HEK293T (cell line): ENCODE measurements at places on chromosomes 11 and 22.

DNA sequence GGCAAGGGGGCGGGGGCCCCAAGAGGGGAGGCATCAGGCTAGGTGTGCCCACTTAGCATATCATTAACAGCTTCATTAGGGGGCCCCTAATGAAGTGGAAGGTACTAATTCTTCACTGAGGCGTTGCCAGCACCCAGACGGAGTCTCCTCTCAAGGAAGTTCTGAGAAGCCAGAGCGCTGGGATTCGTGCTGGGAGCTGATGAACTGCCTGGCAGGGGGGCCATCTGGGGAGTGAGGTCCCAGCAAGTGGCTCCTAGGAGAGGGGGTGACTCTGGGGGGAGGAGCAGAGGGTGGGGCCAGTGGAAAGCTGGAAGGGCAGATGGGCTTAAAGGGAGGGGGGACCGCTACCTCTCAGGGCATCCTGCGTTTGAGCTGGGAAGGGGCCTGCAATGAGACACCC, 29.8 kb downstream of the DAGLA start:
- no peak for DNase-seq

GRCh38 chr22:38267086-38267485, 5.7 kb downstream of the TMEM184B start:
- DNase-seq = no peak

- DNase-seq = no peak
Observed at GRCh38 chr11:64755681-64756361, 4.0 kb downstream of the PYGM start.

DNA sequence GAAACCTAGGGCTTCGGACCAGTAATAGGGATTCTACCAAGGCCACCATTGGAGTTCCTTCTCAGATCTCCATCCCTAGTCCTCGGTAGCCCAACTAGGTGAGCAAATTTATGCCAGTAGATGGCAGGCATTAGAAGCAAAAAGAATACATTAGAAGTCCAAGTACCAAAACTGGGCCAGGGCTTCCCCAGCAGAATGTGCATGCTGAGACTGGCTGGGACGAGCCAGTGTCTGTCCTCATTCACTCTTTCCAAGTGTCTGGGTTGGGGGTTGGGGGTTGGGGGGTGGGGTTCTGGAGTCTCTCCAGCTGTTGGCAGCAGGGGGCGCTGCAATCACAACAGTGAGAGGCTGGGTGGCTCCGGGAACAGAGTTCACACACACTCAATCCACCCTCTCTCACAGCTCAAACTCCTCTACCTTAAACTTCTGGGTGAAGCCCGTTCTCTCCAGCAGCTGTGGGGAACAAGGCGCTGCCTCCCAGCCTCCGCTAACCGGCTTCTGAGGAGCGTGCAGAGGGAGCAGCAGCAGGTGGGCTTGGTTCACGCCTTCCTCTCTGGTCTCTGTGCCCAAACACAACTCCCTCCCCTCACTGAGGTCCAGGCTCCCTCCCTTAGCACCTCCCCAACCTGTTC, 57.5 kb downstream of the BTG4 start:
- peak; percentile 82 for DNase-seq

DNA sequence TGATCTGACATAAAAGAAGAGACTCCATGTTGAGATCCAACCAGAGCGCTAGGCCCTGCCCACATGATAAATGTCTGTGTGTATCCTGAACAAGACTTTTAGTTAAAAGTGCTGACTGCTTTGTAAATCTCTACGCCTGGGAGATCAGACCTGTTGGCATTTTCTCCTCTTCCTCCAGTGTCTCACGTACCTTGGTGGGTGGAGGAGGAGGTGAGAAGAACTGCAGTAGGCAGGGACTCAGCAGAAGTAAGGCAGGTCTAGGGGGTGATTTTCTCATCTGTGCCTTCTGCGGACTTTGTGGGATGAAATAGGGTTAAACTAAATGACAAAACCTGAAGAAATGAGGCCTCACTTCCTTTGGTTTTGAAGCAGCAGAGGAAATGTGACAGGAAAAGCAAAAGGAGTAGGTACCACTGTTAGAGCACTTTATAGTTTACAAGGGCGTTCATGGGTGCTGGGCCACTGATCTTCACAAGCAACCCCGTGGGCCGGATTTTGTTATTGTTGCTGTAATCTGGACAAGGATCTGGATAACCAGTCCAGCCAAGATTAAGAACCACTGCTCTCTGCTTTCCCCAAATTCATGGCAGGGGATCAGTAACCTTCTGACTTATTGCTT, 36.7 kb upstream of the PLET1 start:
- DNase-seq = no peak

- DNase-seq = no peak
Observed at GRCh38 chr11:26960281-26960680, 33.6 kb upstream of the FIBIN start.

DNA sequence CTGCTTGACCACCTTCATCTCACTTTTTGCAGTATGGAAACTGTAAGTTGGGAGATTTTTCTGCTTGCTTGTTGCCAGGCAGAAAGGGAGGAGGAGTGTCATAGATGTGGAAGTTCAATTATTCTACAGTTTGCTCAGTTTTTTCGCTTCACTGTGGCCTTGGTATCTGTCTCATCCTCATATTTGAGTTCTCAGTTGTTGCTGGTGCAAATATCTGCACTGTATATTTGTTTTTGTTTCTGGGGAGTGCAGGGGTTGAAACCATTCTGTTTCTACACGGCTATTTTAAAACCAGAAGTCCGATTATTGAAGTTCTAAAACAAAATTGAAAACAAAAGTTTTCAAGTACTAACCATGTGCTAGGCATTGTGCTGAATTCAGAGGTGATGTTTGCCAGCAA, 153.4 kb downstream of the JRKL start:
- no peak for DNase-seq

DNA sequence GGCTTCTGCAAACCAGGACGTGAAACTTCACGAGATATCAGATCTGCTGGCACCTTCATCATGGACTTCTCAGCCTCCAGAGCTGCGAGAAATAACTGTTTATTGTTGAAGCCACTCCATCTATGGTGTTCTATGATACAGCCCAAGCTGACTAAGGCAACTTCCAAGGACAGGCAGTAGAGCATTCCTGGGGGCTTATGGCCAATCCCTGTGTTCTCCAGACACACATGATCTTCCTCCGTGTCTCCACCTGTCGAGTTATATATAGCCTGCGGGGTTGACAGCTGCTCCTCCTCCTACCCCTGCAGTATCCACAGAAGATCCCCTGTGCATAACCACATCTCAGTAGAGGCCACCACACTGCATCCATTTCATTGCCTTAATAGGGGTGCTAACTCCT, 11.0 kb downstream of the TP53AIP1 start:
- DNase-seq = no peak

DNA sequence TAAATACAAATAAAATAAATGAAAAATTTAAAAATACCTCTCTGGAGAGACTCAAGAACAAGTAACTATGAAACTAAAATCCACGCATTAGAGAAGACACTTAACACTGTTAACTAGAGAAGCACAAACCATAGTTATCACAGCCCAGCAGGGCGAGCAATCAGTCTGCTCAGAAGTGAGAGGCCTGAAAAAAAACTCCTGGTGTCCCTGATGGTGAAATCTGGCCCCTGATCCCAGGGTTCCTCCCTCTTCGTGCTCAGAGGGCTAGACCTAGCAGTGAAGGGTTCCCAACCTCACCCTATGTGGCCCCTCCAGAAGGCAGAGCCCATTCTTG, 49.7 kb upstream of the VPREB1 start:
- DNase-seq = no peak

- DNase-seq = no peak
Observed at GRCh38 chr11:8038393-8038792, 42.6 kb upstream of the TUB start.

DNA sequence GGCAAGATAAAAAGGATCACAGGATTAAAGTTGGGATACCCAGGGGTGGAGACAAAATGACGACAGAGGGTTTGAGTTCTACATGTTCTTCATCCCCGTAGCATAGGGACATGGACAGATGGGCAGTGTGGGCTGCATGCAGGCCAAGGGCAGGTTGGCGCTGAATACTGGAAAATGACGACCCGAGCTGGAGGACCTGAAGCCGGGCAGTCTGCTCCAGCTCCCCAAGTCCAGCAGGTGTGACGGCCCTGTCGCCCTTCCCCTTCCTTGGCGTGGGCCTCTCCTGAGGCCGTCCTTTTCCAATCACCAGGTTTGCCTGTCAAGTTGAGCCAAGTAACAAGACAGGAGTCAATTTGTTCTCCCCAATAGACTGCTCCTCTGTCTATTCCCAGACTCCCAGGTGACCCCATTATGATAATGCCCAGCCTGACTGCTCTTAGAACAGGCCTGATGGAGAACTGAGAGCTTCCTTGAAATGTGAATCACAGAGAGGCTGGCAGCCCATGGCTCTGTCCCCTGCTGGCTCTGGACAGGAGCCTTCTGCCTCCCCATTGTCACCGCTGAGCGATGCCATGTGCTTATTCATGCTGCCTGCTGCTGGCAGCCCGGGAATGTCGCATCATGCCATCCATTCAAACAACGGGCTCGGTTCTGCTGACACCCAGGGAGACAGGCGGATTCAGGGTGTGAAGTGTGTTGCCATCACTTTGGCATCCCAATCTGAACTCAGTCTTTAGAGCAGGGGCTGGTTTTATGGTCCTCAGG, 392.1 kb downstream of the NTM start:
- no peak for DNase-seq

DNA sequence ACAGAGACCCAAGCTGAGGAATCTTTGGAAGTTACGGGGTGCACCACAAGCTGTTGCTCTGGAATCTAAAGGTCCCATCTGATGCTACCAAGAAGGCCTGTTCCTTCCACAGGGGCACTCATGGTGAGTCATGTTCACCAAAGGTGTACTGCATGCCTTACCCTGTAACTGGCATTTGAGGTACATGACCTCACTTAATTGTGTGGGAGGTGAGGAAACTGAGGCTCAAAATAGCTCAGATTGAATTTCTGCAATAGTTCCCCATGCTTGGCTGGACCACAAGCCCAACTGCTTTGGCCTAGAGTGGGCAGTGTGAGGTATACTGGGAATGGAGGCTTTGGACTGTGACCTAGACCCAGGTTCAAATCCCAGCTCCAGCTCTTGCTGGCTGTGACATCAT, 8.2 kb downstream of the MTFP1 start:
- no peak for DNase-seq

- no peak for DNase-seq
Observed at GRCh38 chr11:81687057-81687456, 1046.6 kb downstream of the FAM181B start.

- no peak for DNase-seq
Observed at GRCh38 chr11:70779433-70780245, 381.3 kb downstream of the CTTN start.

GRCh38 chr11:6843670-6844069, 1.8 kb upstream of the OR10A5 start:
- DNase-seq = no peak

GRCh38 chr22:37560608-37561211, 430 bp downstream of the CDC42EP1 start:
- peak; percentile 49 for DNase-seq

DNA sequence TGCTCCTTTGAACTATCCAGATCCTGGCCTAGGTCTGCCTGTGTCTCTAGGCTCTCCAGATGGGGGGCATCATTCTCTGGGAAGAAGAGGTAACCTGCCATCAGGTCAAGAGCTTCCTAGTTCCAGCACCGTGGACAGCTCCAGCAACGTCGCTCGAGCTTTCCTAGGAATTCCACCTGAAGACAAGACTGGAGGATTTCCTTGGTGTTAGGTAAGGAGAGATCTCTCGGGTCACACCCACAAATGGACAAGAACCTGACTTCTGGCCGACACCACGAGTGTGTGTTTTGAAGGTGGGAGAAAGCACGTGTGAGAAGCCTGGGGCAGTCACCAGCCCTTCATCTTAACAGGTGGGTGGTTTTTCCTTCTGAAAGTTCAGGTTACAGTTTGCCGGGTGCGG, 1.2 kb downstream of the PRG3 start:
- DNase-seq = peak; percentile 26

GRCh38 chr11:26510756-26511155, 61.3 kb downstream of the MUC15 start:
- DNase-seq = no peak

GRCh38 chr11:71153005-71153390, 99.4 kb downstream of the SHANK2 start:
- DNase-seq = peak; percentile 20

DNA sequence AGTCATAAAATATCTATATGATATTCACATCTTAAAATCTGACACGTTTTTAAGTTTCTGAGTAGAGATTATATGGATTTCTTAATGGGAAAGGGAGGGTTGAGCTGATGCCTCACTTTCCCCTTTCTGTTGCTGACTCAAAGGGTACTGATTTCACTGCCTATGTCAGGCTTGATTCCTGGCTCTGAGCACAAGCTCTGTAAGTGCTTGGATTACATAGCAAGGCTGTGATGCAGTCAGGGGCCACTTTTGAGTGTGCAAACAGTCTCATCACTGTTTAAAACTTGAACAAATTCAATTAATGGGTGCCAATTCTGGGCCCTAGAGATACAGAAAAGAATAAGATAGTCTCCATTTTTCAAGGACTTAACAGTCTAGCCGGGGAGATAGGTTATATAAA, 14.4 kb downstream of the ATXN10 start:
- no peak for DNase-seq

GRCh38 chr11:21321072-21321471, 651.7 kb downstream of the NELL1 start:
- DNase-seq = no peak

- no peak for DNase-seq
Observed at GRCh38 chr11:79525257-79525656, 84.4 kb upstream of the TENM4 start.

- DNase-seq = no peak
Observed at GRCh38 chr22:24330636-24331035, 60.0 kb downstream of the SPECC1L start.
